Thoracic aorta (tissue), 2 donors: ENCODE measurements at places on chromosomes 7 and 10.

DNA sequence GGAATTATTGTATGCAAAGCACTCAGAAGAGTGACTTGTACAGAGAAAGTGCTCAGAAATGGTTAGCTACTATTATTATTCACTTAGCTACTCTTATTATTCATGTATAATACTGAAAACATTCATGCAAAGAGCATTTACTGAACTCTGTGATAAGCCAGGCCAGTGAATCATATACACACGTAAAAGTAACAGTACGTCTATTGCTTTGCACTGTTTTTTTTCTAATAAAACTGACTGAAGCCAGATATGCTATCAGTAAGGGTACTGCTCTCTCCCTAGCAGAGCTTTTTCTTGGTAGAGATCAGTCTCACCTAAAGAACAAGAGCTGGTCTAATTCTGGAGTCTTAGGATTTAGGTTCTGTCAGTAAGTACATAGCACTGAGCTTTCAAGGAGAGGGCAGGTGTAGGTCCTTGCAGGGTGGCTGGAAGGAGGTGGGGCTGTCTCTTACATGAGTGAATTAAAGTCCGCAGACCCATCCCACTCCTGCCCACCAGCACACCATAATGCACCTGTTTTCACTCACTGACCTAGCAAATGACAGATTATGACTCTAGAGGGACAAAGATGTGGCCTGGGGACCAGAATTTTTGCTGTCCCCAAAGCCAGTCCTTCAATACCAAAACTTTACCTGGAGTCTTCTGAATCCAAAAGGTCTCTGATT lies 145.9 kb downstream of the ARID5B start:
- no peak for DNase-seq

DNA sequence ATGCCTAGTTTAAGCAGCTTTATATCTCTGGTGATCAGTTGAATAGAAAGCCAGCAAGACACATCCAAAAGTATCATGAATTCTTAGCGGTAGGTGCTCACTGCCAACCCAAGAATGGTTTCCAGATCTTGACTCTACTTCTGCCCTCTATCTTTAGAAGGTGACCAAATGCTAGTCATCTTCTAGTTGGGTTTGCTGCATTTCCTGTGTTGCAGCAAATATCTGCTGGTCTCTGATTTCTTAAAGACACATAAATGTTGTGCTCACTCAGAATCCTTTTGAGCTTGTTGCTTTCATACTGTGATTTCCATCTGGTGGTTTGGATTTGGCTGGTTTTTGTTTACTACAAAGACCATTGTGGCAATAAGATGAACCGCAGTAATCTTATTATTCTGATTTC lies 2.2 kb downstream of the CDC123 start:
- no peak for DNase-seq

DNA sequence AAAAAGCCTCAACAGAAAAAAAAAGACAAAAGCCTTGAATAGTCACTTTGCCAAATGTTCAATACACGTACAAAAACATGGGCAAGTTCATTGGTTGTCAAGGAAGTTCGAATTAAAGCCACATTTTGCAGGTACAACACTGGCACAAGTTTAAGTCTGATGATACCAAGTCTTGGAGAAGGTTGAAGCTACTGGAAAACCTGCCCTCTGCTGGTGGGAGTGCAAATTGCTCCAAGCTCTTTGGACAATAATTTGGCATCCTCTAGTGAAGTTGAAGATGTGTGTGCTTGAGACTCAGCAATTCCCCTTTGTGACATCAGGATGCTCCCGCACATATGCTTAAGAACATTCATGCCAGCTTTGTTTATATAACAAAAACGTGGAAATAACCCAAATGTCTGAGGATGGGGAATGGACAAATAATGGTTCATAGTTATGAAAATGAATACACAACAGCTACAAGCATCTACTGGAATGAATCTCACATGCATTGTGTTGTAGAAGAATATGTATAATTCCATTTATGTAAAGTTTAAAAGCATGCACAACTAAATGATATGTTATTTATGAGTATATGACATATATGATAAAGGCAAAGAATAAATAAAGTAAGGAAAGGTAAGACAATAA lies 120.0 kb upstream of the PLPP4 start:
- DNase-seq: no peak

GRCh38 chr7:70669854-70670253 lies 462.1 kb upstream of the GALNT17 start:
- DNase-seq: no peak

DNA sequence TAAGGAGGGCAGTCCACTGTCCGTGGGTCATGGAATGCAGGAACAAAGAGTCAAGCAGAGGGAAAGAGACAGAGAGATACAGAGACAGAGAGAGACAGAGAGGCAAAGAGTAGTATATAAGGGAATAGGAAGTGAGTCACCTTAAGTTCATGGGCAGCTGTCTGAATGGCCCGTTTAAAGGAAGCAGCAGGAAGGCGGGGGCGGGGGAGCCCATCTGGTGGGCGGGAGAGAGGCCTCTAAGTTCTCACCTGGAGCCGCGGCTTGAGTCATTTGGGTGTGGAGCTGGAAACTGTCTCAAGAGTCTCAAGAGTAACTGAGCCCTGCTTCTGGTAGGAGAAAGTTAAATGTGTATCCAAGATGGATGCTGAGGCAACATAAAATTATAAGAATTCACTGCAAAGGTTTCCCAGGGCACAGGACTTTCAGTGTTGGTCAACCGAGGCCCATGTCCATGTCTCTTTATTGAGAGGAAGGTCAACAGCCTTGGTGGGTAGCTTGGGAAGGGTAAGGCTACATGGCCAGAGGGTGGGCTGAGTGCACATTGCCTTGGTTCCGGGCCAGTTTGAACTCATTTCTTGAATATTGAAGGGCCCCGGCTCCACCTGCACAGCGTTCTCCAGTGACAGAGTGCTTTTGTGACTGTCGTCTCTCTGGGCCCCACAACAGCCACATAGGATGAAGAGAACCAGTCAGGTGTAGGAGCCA lies 85.5 kb upstream of the CACUL1 start:
- DNase-seq: no peak

DNA sequence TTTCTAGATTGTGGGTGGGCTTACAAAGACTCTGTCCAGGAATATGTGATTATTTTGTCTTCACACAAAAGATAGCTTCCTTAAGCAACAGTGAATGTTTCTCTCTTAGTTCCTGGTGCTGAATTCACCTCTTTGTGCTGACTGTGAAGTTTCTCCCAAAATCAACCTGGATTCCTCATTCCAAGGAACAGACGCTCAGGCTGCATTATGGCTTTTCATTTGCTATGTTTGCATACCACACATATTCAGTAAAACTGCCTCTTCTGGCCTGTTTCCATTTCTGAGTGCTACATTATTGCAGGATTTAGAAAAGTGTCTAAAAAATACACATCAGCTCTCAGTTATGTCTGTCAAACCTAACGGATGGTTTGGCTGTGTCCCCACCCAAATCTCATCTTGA lies 21.5 kb downstream of the MACROH2A2 start:
- no peak for DNase-seq

GRCh38 chr10:82552267-82552666 lies 677.3 kb downstream of the NRG3 start:
- DNase-seq: no peak

- DNase-seq: no peak
These were observed 42.1 kb downstream of the AMZ1 start for GRCh38 chr7:2729893-2730716.

DNA sequence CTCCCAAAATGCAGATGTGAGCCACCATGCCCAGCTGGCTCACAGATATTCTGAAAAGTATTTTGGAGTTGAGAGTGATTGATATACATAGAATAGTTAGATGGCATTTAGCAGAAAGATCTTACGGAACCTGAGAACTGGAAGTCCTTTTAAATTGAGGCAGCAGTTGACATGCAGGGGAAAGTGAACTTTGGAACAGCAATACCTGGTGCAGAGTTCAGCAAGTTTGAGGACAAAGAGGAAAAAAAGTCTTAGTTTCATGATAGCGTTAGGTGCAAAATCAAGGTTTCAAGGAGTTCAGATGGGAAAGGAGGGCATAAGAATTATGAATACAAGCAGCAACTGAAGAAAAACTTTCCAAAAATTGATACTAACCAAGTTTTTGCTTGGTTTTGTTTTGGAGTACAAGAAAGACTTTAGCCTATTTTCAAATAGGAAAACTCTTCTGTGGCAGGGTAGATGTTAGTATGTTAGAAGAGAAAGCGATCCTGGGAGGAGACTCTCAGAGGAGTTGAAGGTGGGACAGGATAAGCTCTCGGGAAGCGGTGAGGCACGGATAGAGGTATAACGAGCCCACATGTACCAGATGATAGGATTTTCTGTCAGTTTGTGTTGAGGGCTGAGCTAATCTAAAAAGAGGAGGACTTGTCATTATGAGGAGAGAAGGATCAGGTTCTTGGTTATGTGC lies 28.0 kb upstream of the STMP1 start:
- no peak for DNase-seq

DNA sequence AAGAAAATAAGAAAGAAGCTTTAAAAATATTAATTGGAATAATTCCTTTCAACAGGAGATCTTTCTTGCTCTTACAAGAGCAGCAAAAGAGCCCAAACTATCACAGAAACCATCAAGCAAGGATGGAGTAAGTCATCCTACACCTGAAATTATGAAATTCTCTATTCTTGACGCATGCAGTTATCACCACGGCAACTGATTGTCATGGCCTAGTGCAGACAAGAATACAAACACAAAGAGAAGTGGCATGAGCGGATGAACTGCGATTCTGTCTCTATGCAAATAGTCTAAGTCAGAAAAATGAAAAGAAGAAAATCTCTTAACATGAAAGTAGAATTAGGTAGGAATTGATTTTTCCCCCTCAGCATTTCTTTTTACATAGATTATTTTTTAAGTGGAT lies 54.8 kb upstream of the SLC35B4 start:
- no peak for DNase-seq

- DNase-seq: no peak
These were observed 119.9 kb upstream of the COL1A2 start for GRCh38 chr7:94274828-94275227.

- no peak for DNase-seq
These were observed 6.6 kb downstream of the CUBN start for GRCh38 chr10:17122726-17123661.

GRCh38 chr10:70578371-70578947 lies 24.1 kb downstream of the PRF1 start:
- DNase-seq: no peak

GRCh38 chr10:74704629-74705357 lies 121.6 kb upstream of the KAT6B start:
- no peak for DNase-seq

DNA sequence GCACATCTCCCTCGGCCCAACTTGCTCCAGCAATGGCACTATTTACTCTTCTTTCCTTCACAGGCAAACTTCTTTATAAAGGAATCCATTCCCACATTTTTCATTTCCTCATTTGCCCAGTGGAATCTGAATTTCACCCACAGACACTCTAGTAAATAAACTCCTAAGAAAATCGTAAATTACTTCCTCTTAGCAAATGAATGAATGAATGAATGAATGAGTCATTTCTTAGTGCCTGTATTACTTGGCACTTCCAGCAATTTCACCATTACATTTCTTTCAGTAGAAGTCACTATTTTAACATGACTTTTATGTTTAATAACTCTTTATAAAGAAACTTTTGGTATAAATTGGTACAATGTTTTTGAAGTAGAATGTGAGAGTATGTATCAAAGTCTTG lies 55.7 kb downstream of the DDC start:
- no peak for DNase-seq

GRCh38 chr7:157556642-157556944 lies 219.8 kb downstream of the DNAJB6 start:
- no peak for DNase-seq

- no peak for DNase-seq
These were observed 14.1 kb downstream of the TRPV6 start for GRCh38 chr7:142871260-142872105.

DNA sequence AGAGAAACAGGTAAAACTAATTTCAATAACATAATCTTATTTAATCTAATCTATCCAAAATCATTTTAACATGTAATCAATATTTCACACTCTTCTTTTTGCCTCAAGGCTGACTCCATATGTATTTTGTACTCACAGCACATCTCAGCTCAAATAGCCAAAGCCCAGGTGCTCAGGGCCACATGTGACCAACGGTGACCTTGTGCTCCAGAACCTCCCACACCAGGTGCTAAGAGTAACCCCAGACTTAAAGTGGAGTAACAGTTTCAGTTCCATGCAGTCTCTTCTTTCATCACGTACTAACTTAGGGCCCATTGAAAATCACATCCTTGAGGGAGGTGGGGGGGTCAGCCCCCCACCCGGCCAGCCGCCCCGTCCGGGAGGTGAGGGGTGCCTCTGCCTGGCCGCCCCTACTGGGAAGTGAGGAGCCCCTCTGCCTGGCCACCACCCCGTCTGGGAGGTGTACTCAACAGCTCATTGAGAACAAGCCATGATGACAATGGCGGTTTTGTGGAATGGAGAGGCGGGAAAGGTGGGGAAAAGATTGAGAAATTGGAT lies 47.3 kb downstream of the NCAPG2 start:
- DNase-seq: no peak

DNA sequence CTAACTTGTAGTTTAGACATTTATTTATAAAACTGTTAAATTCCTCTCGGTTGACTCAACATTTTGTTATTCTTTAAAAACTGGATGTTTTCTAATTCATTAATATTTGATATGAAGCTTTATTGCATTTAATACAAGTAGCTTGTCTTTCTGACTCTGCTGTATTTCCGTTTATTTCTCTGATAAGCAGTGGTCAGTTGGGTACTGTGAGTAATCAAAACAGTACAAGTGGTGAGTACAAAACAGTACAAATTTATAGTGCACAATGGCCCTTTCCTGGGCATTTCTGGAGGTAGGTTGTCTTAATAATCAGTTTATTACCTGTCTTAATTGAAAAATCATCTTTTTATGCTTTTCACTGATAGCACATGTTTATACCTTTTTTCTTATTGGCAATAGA lies 182.7 kb downstream of the CCSER2 start:
- no peak for DNase-seq

DNA sequence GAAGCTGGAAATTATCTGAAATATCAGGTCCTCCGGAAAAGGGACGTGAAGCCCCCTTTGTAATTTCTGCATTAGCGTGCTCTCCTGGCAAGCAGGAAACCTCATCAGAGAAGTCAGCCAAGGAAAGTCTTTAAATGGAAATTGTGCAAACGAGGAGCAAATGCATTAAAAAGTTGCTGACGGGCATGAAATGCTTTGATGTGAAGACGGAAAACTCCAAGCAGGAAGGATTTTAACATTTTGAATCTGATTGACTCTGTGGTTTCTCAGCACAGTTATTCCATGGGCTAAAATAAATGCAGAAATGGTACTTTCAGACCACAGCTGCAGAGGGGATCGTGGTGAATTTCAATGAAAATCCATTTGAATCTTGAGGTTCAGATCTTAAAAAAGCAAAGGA lies 167.8 kb downstream of the AHR start:
- no peak for DNase-seq

- no peak for DNase-seq
These were observed 2.2 kb downstream of the STRA8 start for GRCh38 chr7:135235841-135236240.
